Left renal cortex interstitium (tissue), 4 donors: ENCODE measurements at places on chromosomes 2 and 18.

DNA sequence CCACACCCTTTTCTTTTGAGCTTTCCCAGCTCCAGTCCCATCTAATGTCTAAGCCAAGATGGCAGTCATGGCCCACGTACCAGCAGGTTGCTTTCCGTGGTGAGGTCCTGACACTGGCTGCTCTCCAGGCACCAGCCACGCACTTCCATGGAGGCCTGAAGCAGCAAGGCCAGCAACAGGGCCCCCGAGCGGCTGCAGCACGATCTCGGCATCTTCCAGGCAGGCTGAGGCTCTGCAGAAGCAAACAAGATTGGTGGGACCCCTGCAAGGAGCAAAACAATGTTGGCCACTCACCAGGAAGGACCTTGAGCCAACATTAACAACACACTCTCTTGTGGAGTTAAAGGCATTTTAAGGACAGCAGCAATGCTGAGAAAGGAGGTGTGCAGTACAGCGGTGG lies 3.8 kb downstream of the POMC start:
- no peak for DNase-seq

- DNase-seq: no peak
Measured at GRCh38 chr2:796141-796985, 119.2 kb upstream of the TMEM18 start.

DNA sequence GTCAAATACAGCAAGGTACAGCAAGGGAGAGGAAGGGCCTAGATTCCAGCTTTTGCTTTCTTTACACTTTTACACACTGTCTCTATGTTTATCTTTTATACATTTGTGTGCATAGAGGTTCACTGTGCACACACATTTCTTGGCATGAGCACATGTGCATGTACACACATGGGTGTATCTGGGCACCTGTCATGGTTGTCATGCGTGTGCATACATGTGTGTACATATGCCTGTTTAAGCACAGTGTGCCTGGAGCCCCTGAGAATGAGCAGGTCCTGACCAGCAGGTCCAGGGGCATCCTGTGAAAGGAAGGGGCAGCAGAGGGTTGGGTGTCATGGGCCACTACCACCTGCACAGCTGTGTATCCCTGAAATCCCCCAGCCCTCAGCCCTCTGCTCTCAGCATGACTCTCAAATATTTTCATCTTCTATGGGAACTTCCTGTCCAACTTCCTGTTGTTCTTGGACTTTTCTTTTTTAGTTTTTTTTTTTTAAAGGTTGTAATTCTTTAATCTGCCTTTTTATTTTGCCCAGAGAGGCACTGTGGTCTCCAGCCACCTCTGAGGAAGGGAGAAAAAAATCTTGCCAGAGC lies 97.0 kb upstream of the EPAS1 start:
- DNase-seq: no peak

DNA sequence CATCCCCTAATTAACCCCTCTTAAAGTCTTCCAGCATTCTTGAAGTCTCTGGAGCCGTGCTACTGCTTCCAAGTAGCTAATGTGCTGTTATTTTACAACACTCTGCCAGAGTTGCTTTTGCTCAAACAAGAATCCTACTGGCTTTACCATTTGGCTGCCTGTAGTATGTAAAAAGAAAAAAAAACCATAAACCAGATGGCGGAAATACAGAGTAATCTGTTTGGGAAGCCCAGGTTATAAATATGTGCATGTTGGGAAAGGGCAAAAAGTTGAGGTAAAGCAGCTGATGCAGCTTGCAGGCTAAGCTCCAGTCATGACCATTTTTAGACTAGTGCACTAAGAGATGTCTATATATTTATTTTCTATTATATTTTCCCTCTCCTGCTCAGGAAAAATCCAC lies 313.2 kb upstream of the ETAA1 start:
- DNase-seq: no peak

DNA sequence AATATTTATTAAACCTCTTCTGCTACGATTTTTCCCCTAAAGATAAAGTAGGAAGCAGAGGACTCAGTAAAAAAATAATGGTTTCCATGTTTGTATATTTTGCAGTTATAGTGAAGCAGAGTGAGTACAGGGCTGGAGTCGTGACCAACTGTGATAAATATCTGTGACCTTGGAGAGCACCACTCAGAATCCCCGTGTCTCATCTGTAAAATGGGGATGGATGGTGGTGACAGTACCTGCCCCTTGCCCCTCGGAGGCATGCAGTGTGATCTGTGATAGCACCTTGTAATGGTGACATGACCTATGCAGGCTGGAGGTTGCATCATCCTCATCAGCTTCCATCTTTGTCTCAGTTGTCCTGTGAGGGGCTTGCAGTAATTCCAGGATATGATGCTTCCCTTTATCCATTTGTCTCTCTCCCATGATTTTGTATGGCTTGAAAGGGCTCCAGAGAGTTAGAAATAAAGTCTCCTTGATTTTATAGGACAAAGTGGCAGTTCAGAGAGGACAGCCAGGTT lies 5.5 kb downstream of the TTL start:
- DNase-seq: no peak

DNA sequence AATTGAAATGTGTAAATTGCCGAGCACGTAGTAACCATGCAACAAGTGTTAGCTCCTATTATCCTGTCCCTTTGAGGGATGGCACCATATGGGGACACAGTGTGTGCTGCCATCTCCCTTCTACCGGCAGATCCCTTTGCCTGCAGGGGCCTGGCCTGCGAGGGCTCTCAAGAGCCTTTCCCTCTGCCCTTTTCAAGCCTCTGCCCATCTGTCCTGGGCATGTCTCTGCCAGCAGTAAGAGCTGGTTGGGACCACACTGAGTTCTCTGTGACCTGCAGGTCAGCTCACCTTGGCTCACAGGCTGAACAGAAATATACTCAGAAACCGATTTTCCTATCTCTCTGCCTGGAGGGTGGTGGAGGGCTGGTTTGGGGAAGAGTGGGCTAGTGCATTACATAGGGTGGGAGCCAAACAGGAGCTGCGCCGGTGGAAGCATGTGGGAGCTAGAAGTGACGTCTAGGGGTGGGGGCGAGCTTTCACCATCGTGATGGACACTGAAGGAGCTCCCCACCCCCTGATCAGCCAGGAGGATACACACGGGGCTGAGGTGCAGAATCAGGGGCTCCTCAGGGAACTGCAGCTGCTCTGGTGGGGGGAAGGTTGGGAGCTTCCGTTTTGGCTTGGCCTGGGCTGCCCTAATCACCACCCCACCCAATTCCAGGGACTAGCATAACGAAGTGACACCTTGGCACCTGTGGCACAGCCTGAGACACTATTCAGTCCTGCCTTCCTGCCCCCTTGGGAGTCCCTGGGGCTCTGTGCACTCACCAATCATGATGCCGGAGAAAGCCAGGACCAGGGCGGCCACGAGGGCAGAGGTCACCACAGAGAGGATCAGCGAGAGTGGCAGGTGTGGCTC lies 109.7 kb downstream of the CLIP4 start:
- DNase-seq: no peak

GRCh38 chr2:215598376-215598975 lies 162.6 kb upstream of the FN1 start:
- DNase-seq: no peak

DNA sequence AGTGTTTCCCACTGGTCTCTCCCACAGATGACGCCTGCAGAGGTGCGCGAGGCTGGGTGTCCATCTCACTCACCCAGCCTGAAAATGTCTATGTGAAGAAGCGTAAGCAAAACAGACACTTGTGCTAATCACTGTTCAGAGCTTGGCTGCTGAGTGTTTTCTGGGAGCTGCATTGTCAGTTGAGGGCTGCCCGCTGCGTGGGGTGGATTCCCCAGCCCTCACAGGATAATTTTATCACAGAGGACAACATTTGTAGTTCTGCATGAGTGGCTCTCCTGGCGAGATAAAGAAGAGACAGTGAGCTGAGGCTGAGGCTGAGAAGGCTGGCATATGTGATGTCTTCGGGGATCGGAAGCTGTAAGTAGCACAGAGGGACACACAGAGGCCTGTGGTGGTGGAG lies 16.2 kb upstream of the CAPN13 start:
- no peak for DNase-seq

- DNase-seq: no peak
Measured at GRCh38 chr2:224904381-224904780, 137.9 kb downstream of the DOCK10 start.

- no peak for DNase-seq
Measured at GRCh38 chr18:78979056-78979729, 425 bp upstream of the SALL3 start.

GRCh38 chr2:182375862-182376261 lies 51.0 kb downstream of the PDE1A start:
- no peak for DNase-seq

DNA sequence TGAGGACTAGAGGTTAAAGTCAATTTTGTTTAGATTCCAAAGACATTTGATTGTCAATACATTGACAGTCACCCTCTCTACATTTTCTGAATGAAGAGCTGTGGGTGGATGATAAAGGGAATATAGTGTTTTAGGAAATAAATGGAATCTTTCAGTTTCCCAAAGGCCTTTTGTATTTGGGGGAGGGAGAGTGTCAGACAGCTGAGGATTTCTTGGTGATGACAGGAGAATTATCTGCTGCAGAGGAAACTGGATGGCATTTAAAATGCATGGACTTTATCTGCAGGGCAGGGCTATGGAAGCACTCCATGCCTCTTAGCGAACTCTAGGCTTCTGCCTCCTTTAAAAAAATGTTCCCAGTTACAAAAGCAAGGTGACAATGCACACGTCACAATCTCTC lies 195.1 kb downstream of the KCNS3 start:
- DNase-seq: no peak

DNA sequence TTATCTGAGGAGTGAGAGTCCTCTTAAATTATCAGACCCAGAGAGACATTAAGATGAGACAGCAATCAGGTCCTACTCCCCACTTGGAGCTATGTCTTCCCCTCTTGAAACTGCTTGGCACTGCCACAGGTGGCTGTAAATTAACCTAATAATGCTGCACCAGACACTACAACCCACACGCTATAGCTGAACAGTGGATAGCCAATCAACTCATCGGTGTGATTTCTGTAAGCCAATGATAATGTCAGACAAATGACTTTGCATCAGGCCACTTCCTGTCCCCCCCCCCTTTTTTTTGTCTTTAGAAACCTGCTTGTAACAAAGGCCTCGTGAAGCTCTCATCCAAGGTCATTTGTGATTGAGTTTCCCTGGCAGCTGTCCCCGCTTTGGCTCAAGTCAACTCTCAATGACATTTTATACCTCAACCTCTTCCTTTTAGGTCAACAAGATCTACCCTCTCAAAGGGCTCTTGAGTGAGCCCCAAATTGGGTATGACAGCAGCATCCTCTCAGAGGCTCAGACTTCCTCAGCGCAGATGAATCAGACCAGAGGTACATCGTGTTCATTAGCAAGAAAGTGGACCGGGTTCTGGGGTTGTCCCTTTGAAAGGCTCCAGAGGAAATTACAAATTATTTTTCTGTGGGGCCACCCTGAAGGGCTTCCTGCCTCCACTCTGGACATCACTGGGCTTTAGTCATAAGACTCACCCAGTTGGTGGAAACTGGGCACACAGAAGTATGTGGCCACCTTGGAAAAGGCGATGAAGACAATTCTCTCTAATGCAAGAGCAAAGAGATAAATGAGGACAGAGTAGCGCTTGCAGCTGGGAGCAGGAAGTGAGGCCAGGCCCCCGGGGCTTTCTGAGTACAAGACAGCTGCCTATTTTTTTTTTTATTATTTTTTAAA lies 73.6 kb downstream of the COPS8 start:
- no peak for DNase-seq

GRCh38 chr2:75587954-75588587 lies 27.3 kb upstream of the EVA1A start:
- no peak for DNase-seq

DNA sequence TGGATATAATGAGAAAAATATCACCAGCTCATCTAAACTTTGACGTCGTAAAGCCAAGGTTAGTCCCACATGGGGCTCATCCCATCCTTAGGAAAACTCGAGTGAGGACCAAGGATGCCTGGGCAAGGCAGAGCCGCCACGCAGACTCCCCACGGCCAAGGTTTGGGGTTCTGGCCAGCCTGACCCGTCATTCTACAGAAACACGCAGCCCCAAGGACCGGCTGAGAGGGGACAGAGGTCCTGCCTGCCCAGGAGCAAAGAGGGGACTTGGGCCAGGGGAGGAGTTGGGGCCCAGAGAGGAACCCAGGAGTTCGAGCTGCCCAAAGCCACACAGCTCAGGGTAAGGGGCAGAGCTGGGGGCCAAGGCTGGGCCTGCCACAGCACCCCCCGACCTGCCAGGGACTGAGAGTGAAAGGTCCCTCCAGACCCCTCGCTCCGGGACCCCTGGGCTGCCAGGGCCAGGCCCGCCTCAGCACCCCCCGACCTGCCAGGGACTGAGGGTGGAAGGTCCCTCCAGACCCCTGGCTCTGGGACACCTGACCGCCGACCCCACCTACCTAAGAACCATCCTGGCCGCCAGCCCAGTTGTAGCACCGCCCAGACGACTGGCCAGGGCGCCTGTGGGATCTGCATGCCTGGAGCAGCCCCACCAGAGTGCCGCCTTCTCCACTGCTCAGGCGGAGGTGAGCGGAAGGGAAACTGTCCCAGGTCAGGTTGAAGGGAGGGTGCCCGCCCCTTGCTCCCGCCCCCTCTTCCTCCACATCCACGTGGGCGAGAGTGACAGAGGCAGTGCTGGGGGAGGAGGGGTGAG lies at the start of gene PDCD1:
PDCD1 (minus strand) TSS at position 689 of the 811 bp plus-strand sequence; CDS start at position 633, 56 bp downstream.
- DNase-seq: no peak

- no peak for DNase-seq
Measured at GRCh38 chr2:165810418-165810817, 16.4 kb upstream of the GALNT3 start.

- DNase-seq: no peak
Measured at GRCh38 chr2:47195148-47195547, 40.0 kb upstream of the STPG4 start.

DNA sequence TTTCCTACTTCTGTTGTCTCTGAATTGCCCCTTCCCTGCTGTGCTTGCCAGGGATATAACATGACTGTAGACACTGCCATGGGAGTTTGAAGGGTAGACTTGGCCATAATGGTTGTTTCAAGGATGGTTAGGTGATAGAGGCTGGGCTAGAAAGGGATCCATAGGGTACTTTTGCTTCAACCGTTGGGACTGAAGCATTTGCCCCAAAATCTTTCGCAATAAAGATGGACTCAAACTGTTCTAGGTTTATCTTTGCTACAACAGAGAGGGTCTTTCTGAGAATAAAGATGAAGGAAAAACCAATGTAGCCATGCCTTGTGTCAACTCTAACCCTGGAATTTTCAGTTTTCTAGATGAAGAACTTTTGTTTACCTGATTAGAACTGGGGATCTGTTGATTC lies 27.2 kb downstream of the MSGN1 start:
- no peak for DNase-seq

- no peak for DNase-seq
Measured at GRCh38 chr2:26172871-26173775, at the start of gene GAREM2. Gene GAREM2 (plus strand): TSS chr2:26173088. CDS start chr2:26173221, 133 bp downstream.
